ENCODE measurements at places on chromosomes 4 and X.

DNA sequence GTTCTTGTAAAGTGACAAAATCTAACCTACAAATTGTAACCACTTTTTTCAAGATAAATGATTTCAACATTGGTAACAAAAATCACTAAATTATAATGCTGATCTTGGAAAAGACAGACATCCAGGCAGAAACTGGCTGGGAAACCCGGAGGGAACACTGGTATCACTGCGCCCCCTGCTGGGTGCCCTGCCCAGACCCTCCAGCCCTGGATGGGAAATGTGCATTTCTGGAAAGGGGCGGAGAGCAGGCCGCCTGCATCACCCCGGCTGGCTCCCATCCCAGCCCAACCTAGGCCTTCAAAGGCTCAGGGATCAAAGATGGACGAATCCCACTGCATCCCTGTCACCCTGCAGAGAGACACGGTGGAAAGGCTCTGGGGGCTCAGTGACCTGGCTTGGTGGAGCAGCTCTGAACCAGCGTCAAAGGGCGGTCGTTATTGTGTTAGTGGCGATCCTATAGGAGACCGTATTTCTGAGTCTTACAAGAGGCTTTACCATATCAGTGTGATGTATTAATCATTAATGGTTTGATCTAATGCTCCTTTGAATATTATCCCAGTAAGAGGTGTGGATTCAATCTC lies 37.3 kb downstream of the ACOX3 start:
- DNase-seq, result peak; percentile 87

DNA sequence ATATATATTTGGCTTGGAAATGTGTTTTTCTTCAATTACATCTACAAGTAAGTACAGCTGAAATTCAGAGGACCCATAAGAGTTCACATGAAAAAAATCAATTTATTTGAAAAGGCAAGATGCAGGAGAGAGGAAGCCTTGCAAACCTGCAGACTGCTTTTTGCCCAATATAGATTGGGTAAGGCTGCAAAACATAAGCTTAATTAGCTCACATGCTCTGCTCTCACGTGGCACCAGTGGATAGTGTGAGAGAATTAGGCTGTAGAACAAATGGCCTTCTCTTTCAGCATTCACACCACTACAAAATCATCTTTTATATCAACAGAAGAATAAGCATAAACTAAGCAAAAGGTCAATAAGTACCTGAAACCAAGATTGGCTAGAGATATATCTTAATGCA lies 26.1 kb downstream of the NUDT6 start:
- DNase-seq, result no peak

- DNase-seq, result no peak
These were observed 74.8 kb upstream of the SLC34A2 start for GRCh38 chr4:25580633-25581467.

- DNase-seq, result no peak
These were observed 18.4 kb downstream of the MAML3 start for GRCh38 chr4:140135529-140136088.

DNA sequence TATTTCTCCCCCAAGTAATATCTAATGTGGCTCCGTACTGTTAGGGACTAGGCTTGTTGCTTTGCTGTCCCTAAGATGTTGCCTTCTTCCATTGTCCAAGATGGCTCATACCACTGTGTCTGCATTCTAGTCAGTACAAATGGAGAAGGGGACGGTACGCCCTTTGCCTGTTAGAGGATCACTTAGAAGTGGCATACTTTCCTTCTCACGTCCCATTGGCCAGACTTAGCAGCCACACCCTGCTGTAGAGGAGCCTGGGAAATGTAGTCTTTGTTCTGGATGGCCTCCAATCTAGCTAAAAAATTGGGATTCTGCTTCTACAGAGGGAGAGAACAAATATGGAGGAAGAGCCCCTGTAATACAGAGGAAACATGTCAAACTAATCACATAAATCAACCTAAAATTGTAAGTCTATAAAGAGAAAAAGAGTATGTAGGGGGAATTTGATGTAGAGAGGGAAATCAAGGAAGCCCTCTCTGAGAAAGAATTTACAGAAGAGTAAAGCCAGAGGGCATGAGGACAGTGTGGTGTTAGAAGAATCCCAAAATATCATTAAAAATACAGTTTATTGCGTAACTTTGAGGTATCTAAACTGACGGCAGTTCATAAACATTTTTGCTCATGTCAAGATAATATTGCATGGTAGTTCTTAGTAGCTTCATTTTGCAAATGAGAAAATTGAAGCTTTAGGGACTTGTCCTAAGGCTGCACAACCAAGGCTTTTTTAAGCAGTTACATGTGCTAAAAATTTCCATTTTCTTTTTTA lies 15.1 kb downstream of the PRIMPOL start:
- no peak for DNase-seq

DNA sequence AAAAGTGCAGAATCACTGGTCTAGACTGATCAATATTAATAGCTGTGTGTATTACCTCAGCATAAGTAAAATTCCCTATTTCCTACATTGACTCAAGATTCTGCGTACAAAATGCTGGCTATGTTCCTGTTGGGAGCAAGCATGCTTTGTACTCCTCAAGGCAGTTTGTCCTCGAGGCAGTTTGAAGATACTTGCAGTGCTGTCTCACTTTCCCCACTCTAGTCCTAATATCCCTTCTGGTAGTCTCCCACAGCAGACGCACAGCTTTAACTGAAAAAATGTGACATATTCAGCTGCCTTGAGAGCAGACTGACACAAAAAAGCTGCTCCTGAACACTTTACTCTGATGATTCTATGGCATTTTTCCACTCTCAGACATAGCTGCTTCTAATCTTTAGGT lies 12.9 kb upstream of the MAGEA10 start:
- DNase-seq, result no peak

Data from islet precursor cell (in vitro differentiated cells).